LHCN-M2 (cell line): ENCODE measurements at places on chromosomes 5 and 9. TPM values are rescaled to one million over a fixed set of nuclear protein-coding genes. Genes with fewer than 3 reads are reported as not detected.

Gene JAKMIP2
- total RNA-seq: 0.06 and 0.52 TPM in 2 replicates

DNA sequence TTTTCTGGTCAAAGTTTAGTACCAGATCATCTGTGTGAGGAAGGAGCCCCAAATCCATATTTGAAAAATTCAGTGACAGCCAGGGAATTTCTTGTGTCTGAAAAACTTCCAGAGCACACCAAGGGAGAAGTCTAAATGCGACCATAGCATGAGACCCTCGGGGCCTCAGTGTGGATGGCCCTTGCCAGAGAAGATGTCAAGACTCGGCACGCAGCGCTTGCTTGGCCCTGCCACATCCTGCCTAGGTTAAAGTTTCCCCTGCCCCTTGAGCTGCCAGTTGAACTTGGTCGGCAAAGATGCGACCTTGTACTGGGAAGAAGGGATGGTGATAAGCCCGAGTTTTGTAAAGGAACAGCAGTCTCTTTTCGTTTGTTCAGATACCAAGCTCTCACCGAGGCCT is 65.8 kb downstream of the IL31RA start:
- DNase-seq: no peak

Gene LCN9
- total RNA-seq: not detected in 2 replicates

Gene OR1J2
- total RNA-seq: not detected in 2 replicates

DNA sequence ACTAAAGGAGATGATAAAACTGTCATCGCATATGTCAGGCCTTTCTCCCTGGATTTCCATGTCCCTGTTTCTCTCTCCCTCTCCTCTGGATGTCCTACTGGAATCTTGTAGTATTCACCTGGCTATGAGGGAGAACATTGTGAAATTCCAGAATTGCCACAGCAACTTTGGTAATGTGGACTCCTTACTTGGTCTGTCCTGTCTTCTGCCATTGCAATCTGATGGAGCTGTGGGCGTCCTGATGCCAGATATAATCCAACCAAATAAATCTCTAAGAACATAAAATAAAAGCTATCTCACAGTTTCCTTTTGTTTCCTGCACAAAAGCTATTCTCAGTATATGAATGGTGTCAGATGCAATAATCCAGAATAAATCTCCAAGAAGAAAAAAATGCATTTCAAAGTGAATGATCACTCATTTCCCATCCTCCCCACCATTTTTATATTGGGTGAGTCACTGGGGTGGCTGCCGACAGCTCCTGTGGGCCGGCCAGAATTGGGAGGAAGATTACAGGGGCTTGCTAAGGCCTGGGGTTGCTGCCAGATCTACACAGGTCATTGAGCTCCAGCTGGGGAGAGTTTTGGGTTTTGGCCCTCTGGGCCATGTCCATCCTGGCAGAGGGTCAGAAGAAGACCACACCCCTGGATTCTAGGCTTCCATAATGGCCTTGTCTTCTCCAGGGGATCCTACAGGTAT is 160.7 kb upstream of the PITX1 start:
- no peak for DNase-seq

- DNase-seq: no peak
Observed at GRCh38 chr9:137433916-137434431, 7.2 kb downstream of the ENTPD8 start.

Gene GDF9
- 0.32 TPM in 1 of 2 replicates, not detected in the other for total RNA-seq

Gene GOLPH3
- 58.0 and 65.3 TPM in 2 replicates for total RNA-seq
